ENCODE measurements at places on chromosomes 2 and 18. TPM values are rescaled to one million over a fixed set of nuclear protein-coding genes. Genes with fewer than 3 reads are reported as not detected.

NT5DC4 gene
- 0.22 TPM for total RNA-seq

RAD51AP2 gene
- total RNA-seq = 0.10 TPM

EMILIN2 gene
- 23.4 TPM for total RNA-seq

IL37 gene
- total RNA-seq = not detected

TNFRSF11A gene
- total RNA-seq = 3.2 TPM

TACR1 gene
- total RNA-seq = not detected

CDH7 gene
- not detected for total RNA-seq

LRRC30 gene
- total RNA-seq = not detected

TRIM43 gene
- total RNA-seq = not detected

TUBB8B gene
- 0.57 TPM for total RNA-seq

BMP10 gene
- not detected for total RNA-seq

SAG gene
- not detected for total RNA-seq

- no peak for DNase-seq
Observed at GRCh38 chr2:20229322-20230113, 4.6 kb upstream of the SDC1 start.

DNA sequence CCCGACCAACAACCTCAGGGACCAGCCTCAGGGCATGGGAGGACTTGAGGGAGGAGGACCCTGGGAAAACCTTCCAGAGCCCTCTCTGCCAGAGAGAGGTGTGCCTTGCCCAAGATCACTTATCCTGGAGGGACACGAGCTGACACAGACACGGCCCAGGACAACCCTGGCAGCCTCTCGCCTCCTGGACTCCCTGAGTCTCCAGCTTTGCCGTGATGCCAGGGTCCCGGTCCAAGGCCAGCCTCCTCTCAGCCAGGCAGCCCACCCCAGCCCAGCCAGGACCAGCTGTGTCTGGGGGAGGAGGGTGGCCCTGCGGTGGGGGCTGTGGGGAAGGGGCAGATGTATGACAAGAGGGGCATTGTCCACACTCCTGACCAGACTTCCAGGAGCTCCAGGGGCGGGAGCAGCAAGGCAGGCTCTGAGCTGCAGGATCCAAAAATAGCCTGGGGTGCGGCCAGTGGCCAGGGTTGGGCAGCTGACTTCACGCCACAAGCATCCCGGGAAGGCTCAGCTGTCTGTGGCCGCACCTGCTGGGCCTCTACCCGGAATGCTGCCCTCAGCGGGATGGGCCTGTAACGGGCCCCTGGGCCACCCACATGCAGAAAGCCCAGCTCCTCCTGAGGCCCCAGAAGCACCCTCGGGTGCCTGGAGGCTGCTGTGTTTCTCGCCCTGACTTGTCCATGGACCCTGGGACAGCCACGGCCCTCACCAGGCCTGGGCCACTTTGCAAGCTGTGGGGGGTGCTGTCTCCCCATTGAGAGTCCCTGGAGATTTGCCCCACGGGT is 65.5 kb upstream of the GPC1 start:
- peak; percentile 64 for DNase-seq

GRCh38 chr18:63346031-63346430 is 21.0 kb downstream of the KDSR start:
- no peak for DNase-seq

GRCh38 chr2:108165729-108166128 is 74.0 kb upstream of the SULT1C3 start:
- DNase-seq = no peak

DNA sequence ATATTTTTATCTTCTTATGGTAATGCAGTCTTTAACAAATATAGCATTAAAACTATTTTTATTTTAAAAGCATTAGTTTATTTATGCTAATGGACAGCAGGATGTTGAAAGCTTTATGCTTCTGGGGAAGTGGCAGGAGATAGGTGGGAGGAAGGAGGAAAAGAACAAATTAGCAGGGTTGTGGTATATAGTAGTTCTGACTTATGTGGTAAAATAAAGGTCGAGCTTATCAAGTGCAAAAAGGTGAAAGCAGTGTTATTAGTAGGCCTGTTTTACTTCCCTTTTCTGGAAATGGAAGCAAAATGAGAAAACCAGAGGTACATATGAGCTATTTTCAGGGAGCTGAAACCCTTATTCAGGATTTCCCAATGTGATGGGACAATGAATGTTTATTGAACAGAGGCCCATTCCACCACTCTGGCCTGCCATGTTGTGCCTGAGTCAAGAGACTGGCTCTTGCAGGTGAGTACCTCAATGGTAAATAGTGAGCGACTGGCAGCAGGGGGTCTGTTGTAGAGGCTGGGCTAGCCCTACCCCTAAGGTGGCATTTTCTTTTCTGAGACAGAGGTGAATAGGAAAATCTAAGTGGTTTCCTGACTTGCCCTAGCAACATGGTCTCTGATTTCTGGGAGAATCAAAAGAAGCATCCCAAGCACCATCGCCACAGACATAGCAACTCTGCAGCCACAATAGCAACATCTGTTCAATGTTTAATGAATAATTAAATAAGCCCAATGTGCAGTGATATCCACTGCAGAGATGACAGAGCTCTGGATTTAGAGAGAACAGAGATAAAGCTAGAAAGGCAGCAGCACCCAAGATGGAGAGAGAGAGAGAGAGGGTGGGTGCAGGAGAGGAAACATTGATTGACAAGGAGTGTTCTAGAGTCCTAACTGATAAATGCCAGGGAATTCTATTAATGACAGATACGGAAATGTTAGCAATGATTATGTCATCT is 119.7 kb downstream of the UPP2 start:
- no peak for DNase-seq

- peak; percentile 4 for DNase-seq
Observed at GRCh38 chr2:45483997-45484396, 127.1 kb downstream of the SRBD1 start.

GRCh38 chr2:45898819-45899218 is 247.3 kb downstream of the PRKCE start:
- no peak for DNase-seq

GRCh38 chr2:208407667-208408066 is 1.1 kb downstream of the PTH2R start:
- no peak for DNase-seq

GRCh38 chr18:22250591-22250996 is 81.2 kb downstream of the GATA6 start:
- peak; percentile 74 for DNase-seq

DNA sequence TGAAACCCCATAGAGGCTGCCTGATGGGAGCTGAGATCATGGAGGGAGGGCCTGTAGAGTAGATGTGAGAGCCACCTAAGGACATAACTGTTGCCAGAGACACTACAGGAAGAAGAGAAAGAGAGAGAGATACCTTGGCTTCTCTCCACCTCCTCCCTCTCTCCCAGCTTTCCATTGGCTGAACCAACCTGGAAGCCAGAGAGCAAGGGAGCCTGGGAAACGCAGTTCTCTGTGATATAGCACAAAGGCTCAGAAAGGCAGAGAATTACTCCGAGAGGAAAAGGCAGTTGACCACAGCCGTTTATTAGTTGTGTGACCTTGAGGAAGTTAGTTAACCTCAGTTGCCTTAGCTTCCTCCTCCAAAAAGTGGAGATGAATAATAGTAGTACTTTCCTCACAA is 37.7 kb upstream of the MAT2A start:
- no peak for DNase-seq

GRCh38 chr2:219675221-219675620 is 47.8 kb downstream of the SLC4A3 start:
- no peak for DNase-seq

DNA sequence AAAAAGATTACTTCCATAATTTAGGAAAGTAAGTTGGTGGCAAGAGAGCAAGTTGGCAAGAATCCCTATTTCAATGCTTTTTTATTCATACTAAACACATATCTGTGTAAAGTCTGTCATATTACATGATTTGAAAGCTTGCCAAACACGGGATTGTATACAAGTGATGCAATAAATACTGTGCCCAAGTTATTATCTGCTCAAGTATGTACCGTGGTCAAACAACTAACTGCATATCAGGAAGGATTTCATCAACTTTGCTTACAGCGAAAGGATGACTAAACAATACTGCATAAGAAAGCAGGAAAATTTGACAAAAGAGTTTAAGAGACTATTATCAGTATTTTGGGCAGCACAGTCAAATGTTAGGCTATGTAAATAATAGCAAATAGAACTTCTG is 69.6 kb upstream of the SCN1A start:
- no peak for DNase-seq

DNA sequence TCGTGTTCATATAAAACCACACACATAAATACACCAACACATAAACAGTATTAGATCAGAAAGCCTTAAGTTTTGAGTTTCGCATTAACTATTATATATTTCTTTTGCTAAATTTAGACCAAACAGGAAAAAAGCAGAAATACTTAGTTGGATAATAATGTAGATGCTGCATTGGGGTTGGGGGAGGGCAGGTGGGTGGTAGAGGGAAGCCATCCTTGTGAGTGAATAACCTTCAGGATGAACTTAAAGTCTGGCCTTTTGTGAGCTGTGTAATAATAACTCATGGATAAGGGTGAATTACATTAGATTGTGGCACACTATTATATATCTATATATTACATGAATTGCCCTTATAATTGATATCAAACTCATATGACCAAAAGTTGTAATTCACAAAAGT is 174.7 kb downstream of the WDR7 start:
- no peak for DNase-seq

DNA sequence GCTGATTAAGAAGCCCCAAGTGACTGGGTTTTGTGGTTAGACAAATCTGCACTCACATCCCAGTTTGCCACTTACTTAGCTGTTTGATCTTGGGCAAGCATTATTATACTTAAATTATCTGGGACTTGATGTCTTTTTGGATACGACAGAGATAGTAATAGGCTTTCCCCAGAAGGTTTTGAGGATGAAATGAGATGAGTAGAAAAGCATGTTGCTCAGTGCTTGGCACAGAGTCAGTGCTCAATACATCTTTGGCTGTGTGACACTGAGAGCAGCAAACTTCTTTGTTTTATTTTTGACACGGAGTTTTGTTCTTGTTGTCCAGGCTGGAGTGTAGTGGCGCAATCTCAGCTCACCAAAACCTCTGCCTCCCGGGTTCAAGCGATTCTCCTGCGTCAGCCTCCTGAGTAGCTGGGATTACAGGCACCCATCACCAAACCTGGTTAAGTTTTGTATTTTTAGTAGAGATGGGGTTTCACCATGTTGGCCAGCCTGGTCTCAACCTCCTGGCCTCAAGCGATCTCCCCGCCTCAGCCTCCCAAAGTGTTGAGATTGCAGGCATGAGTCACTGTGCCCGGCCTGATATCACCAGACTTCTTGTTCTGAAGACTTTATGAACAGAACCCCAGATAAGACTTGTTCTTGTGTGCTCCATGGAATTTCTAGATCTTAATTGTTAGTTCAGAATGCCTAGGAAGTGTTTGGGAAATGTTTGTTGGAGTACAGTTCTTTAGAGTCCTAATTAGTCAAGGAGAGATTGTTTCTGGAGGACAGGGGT is 521.2 kb downstream of the SLC4A3 start:
- DNase-seq = no peak

DNA sequence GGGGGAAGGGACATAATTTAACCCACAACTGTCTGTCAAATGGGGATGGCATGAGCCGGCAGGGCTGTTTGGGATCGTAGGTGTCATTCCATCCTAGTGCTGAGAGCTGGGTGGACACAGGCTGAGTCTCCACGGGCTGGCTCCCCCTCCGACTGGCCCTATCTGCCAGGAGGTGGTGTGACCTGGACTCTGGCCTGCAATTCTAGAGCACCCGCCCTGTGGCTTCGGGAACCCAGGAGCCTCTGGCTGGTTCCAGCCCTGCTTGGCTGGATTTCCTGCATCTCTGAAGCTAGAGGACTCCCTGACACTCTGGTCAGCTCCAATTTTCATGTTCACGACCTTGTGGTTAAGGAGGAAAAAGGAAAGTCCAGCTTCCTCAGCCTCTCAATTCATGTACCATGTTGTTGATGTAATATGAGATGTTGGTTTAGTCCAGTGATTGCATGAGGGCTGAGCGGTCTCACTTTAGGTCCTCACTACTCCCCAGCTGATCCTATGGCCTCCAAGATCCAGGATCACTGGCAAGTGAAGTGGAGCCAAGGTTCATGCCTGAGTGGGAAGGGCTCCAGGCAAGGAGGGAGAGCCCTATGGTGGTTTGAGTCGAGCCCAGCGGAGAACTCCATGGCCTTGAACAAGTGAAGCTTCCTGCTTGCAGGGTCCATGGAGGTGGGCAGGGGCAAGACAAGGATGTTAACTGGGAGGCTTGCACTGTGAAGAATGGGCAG is 169.1 kb downstream of the NDUFA10 start:
- DNase-seq = no peak

- DNase-seq = no peak
Observed at GRCh38 chr2:45287045-45287444, 277.8 kb upstream of the SIX2 start.

- DNase-seq = no peak
Observed at GRCh38 chr2:113126845-113127645, at the start of gene IL1RN. TSS of gene IL1RN (plus strand) at chr2:113127598. CDS start at chr2:113127625, 27 bp downstream.

DNA sequence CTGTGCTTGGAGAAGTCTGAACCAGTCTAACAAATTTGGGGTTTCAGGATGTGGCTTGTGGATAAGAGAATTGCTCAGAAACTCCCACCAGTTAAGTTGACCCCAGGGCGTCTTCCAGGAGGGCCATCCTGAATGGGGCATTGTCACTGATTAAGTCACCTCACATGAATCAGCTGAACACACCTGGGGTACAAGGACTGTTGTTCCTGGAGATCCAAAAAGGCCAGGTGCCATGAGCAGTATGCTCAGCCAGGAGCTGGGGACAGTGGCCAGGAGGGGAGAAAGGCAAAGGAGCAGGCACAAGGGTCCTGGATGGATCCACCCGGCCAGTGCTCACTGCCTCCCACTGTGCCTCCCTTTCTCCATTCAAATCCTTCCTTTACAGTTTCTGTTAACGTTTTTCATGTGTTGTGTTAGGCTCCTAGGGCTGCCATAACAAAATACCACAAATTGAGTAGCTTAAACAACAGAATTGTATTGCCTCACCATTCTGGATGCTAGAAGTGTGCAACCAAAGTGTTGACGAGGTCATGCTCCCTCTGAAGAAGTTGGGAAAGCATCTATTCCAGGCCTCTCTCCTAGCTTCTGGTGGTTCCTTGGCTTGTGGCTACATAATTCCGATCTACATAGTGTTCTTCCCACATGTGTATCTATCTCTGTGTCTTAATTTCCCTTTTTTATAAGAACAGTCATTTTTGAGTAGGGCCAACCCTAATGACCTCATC is 33.4 kb downstream of the TRABD2A start:
- no peak for DNase-seq

GRCh38 chr18:54945576-54946125 is 13.6 kb downstream of the CCDC68 start:
- no peak for DNase-seq

- DNase-seq = no peak
Observed at GRCh38 chr2:120034621-120035020, 21.7 kb downstream of the EPB41L5 start.

Data from HCT116 (cell line).